Posterior cingulate gyrus (tissue), 11 donors: ENCODE measurements at places on chromosomes 7 and 10.

GRCh38 chr10:34641913-34642558, 173.1 kb downstream of the PARD3 start:
- DNase-seq: no peak

- DNase-seq: no peak
These were observed 28.6 kb downstream of the FRA10AC1 start for GRCh38 chr10:93673791-93674190.

GRCh38 chr7:157554393-157555238, 217.8 kb downstream of the DNAJB6 start:
- DNase-seq: no peak

GRCh38 chr7:121871188-121871587, 1.8 kb upstream of the PTPRZ1 start:
- DNase-seq: no peak

DNA sequence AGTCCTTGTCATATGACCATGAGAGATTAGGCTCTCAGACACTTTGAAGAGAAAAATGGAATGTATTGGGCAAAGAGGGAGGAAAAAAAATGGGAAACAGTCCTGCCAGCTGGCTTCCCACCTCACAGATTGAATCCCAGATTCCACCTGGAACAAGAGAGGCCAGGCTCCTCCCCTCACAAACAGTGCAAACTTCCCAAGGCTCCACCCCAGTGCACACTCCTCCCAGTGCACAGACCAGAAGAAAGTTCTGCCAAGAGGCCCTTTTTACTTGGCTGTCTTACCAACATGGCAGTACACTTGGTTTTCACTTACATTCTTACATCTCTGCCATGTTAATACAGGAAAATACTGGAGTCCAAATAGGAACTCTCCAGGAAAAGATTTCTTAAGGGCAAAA, 202.3 kb downstream of the AHR start:
- no peak for DNase-seq

- DNase-seq: no peak
These were observed 539 bp upstream of the MKLN1 start for GRCh38 chr7:131327049-131327625.

- peak; percentile 83 for DNase-seq
These were observed 803 bp downstream of the RAPGEF5 start for GRCh38 chr7:22356010-22356691.

- no peak for DNase-seq
These were observed 3.7 kb upstream of the CAV1 start for GRCh38 chr7:116521046-116521664.

DNA sequence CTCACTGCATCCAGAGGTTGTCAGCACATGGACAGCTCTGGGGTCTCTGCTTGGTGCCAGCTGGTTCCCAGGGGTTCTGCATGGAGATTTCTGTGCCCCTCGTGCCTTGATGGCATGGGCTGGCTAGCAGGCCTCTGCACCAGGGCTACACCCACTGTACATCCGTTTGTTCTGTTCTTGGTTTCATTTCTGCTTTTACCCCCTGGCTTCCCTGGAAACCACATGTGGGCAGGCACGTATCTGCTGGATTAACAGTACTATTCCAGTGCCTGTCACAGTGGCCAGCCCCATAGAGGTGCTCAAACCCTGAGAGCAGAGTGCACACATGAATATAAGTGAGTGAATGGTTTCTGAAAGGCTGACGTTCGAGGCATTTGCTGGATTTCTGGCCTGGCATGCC, 207.2 kb upstream of the GPR26 start:
- no peak for DNase-seq

GRCh38 chr10:101292194-101293006, 61.6 kb upstream of the BTRC start:
- DNase-seq: peak; percentile 66

DNA sequence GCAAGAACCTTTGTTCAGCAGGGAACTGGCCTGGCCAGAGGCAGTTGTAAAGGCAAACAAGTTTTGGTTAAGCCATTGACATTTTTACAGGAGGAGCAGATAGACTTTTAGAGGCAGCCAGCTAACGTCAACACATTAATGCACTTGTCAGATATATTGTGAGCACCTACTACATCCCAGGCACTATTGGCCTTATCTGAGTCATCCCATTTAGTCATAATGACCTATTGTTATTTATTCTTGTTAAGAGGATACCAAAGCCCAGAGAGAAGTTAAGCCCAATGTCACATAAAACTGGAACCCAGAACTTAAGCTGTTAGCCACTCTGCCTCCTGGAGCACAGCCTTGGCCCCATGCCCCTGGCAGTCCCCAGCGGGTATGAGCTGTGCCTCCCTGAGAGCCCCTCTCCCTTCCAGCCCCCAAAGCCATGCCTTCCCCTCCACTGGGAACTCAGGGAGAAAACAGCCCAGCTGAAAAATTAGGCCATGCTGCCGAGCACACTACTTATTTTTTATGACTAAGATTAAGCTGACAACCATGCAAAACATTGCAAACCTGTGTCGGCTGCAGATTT, 32.7 kb upstream of the TRIM8 start:
- no peak for DNase-seq
